ENCODE measurements at places on chromosomes 2 and 18.

GRCh38 chr2:23524261-23524706 lies 139.3 kb downstream of the KLHL29 start:
- DNase-seq: no peak

DNA sequence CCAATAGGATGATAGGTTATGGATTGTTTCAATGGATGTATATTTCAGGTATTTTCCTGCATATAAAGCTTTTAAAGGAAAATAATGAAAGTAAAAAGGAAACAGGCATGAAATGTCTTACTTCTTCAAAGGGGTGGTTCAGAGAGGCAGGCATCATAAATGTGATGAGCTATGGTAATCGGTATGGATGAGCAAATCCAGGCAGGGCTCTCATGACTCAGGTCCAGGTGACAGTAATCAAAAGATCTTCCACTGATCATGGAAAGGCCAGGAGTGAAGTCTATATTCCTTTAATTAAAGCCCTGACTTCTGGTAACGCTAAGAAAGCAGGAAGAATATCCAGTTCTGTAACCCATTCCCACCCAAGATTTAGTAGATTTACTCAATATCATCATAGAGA lies 48.7 kb upstream of the RGPD4 start:
- no peak for DNase-seq

DNA sequence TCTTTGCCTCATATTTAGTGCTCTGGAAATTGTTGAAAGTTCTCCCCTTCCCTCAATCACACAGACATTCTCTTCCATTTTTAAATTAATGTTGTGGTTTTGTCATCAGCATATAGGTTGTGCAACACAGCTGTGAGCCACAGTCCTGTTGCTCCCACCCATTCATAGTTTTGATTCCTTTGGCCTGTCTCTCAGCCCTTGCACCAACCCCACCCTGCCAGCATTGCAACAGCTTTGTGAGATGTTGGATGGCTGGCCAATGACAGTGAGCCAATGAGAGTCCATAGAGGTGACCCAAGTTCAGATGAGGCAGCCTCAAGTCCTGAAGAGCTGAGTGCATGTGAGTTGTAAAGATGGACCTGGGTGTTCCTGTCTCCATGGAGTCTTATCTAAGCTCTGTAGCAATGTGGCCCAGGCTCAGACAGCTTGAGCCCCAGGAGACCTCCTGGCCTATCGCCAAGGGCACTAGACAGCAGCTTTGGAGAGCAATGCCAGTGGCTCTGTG lies 775.5 kb downstream of the RNF144A start:
- DNase-seq: no peak

- DNase-seq: no peak
Measured at GRCh38 chr2:218374795-218375194, 7.3 kb upstream of the SLC11A1 start.

GRCh38 chr18:12038082-12038638 lies 55.5 kb upstream of the ANKRD62 start:
- DNase-seq: no peak

- no peak for DNase-seq
Measured at GRCh38 chr2:201406077-201406662, 45.1 kb downstream of the TRAK2 start.

DNA sequence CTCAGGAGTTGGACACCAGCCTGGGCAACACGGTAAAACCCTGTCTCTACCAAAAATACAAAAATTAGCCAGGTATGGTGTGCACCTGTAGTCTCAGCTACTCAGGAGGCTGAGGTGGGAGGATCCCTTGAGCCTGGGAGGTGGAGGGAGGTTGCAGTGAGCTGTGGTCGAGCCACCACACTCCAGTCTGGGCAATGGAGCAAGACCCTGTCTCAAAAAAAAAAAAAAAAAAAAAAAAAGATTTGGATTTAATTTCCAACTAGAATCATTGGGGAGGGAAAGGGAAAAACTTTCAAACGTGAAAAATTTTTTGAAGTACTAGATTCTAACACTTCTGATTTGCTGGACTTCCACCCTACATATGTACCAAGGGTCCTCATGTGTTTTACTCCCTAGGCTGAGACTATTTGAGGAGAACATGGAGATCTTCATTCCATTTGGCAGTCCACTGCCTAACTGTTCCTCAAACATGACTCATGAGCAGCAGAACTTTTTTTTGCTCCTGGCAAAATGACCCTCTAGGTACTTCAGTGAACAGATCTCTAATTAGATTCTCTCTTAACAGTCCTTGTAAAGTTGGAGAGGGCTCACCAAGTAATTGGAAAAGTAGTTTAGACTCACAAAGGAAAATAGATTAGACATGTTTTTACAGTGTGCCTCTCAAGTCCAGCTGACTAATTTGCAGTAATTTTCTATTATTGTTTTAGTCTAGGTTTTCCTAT lies 267.6 kb downstream of the METTL4 start:
- DNase-seq: no peak

DNA sequence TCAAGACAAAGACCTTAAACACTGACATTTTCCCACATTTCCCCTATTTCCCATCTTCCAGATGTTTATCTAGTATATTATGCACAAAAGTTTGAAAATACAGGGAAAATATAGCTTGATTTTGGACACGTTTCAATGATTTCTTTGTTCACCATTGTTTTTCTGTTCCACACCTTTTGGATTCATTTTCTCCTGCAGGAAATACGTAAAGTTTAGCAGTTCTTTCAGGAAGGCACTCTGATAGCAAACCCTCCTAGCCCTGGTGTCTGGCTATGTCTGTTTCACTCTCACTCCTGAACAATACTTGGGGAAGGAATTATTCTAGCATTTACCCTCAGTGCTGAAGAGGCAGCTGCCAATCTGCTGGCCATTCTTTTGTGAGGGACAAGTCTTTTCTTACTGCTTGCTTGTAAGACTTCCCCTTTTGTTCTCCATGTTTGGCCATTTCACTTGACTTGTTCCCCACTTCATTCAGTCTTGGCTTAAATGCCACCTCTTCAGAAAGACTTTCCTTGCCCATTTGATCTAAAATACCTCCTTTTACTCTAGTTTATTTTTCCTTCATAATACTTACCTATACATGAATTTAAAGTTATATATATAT lies 195.4 kb downstream of the RNF152 start:
- no peak for DNase-seq

- no peak for DNase-seq
Measured at GRCh38 chr2:142843731-142844130, 33.7 kb upstream of the KYNU start.

GRCh38 chr2:136306836-136307235 lies 188.9 kb upstream of the CXCR4 start:
- no peak for DNase-seq

DNA sequence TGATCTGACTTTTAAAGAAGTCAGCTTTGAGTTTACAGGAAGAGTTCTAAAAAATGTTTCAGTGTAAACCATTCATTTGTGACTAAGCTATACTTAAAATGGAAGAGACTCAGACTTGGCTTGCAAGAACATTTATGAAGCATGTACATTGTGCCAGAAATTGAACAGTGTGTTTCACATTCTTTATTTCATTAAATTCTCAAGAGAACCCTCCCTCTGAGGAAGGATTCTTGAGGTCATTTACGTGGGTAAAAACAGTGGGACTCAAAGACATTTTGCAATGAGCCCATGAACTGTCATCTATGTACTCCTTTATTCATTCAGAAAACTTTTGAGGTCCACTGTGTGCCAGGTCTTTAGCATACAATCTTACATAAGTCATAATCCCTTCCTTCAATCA lies 143.6 kb upstream of the ZNF521 start:
- DNase-seq: no peak

DNA sequence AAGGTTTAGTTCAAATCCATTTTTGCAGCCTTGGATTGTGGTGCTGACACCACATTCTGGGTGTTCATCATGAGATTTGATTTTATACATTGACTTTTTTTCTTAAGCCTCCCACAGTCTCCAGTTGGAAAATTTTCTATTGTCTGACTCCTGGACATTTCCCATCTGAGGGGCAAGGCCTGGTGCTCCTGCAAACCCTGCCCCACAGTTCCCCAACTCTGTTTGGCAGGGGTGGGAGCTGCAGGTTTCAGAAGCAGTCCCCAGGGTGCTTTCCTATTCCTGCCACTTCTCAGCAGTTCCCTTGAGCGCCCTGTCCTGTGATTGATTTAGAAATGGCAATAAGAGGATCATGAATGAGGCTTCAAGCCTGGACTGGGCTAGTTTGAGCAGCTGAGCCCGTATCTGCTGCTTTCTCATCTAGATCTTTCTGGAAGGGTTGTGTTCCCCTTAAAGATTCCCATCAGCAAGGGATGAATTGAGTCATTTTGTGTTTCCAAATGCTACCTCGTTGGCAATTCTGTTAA lies 77.0 kb downstream of the CIB4 start:
- no peak for DNase-seq
